ENCODE measurements at places on chromosomes 1 and 21. TPM values are rescaled to one million over a fixed set of nuclear protein-coding genes. Genes with fewer than 3 reads are reported as not detected.
A peak's percentile ranks its signal among the peaks of the same experiment; 100 is the strongest.

PGBD5 gene
- total RNA-seq, result not detected

RGS16 gene
- total RNA-seq, result not detected

S100A2 gene
- total RNA-seq, result 4.0 TPM

AMPD1 gene
- not detected for total RNA-seq

AKR7A3 gene
- total RNA-seq, result 0.49 TPM

KDF1 gene
- not detected for total RNA-seq

USH2A gene
- not detected for total RNA-seq

TSTD1 gene
- 12.5 TPM for total RNA-seq

DNA sequence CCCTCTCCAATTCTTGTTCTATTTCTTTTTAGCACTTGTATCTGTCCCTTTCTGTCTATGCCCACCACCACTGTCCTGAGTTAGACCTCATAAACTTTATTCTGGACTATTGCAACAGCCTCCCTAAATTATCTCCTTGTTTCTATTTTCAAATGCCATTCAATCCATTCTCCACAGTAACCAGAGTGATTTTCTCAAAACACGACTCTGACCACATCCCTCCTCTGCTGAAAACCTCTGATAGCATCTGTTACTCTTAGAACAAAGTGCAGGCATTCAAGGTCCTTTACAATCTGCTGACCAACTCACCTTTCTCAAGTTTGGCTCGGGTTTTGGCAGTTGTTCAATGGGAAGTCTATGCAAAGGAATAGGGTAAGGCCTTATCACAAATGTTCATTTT lies 22.8 kb upstream of the GPX7 start:
- peaks cover 12% of the 10 kb centered on the region for H3K27me3 ChIP-seq
- peaks cover under 1% of the 10 kb centered on the region for H3K4me1 ChIP-seq
- DNase-seq, result no peak
- no peak overlapping the region for H3K27ac ChIP-seq
- no peak overlapping the region for H3K4me3 ChIP-seq
- H3K36me3 ChIP-seq, result no peaks in the 10 kb centered on the region

DNA sequence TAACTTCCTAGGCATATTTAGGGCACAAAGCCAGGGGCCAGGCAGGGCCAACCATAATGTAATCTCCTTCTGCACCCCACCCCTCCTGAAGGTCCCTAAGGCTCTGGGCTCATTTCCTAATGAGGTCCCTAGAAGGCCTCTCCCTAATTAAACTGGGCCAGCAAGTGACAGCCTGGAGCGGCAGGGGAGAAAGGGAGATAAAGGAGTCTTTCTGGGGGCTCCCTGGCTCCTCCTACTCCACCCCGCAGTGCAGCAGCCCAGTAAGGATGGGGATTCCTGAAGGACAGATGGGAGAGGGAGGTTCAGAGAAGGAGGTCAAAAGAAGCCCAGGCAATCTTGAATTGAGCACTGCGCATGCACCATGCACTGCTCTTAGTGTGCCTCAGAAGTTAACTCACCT lies 12.8 kb downstream of the LRP8 start:
- no peaks in the 10 kb centered on the region for H3K4me1 ChIP-seq
- H3K27ac ChIP-seq, result no peak overlapping the region
- H3K4me3 ChIP-seq, result no peak overlapping the region
- no peaks in the 10 kb centered on the region for H3K27me3 ChIP-seq

DNA sequence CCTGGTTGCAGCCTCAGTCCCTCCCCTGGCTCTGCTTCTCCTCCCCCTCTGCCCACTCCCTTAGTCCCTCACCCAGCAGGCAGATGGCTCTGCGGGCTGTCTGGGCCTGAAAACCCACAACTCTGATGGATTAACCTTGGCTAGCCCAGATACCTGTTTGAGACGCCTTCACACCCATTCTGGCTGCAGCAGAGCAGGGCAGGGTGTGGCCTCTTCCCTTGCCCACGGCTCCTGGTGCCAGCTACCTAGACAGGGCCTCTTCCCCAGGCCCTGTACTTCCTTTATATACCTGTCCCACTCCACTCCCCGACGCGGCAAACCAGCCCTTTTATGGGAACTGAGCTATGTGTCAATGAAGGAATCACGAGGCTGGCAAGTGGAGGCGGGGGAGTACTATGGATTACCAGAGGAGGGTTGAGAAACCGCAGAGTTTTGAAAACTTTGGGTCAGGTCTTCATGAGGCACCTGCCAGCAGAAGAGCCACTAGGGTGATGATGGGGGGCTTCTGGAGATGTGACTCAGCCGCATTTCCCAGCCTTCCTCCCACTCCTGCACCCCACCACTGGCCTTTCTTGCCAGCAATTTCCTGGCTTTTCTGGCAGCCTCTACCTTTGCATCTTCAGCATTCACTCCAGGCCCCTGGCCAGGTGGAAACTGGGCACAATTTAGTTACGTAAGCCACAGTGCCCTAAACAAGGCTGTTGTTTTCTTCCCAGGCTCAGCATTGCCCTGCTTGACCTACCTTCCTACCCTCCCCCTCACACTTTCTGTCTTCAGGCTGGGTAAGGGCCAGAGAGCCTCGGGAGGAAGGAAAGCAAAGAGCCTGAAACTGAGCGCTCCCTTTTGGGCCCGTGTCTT lies at the start of gene CHI3L1:
CHI3L1 (minus strand) TSS at position 259 of the 858 bp plus-strand sequence; CDS start at position 178, 81 bp downstream.
- no peaks in the 10 kb centered on the region for H3K4me1 ChIP-seq
- H3K36me3 ChIP-seq, result no peaks in the 10 kb centered on the region
- no peak within 1 kb of the TSS for H3K27ac ChIP-seq
- no peak for DNase-seq
- no peak within 1 kb of the TSS for H3K4me3 ChIP-seq

- no peak overlapping the region for H3K27ac ChIP-seq
- no peaks in the 10 kb centered on the region for H3K27me3 ChIP-seq
- no peak for DNase-seq
- no peaks in the 10 kb centered on the region for H3K4me1 ChIP-seq
Measured at GRCh38 chr1:185488808-185489207, 171.8 kb upstream of the IVNS1ABP start.

- no peaks in the 10 kb centered on the region for H3K27me3 ChIP-seq
- H3K36me3 ChIP-seq, result no peaks in the 10 kb centered on the region
- peak; percentile 80 for DNase-seq
- peaks cover 17% of the 10 kb centered on the region for H3K4me1 ChIP-seq
Measured at GRCh38 chr1:243850452-243851256, 611 bp upstream of the AKT3 start.

DNA sequence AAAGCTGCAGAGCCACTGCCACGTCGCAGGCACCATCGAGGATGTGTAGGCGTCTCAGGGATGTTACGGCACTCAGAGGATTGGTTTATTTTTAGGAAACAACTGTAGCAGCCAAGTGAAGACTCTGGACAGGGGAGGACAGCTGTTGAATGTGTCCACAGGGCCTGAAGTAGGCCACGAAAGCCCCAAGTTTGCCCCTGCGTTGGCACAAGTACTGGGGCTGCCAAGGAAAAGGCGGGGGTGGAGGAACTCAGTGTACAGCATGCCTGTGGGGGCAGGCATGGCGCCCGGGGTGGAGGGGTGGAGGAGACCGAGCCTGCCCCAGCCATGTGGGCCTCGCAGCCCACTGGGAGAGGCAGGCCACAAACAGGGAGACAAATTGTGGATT lies 89.7 kb downstream of the ADARB1 start:
- no peak for DNase-seq
- no peak overlapping the region for H3K4me3 ChIP-seq
- H3K27me3 ChIP-seq, result no peaks in the 10 kb centered on the region
- H3K4me1 ChIP-seq, result no peaks in the 10 kb centered on the region

GRCh38 chr1:153203130-153203529 lies at the start of gene LELP1:
LELP1 (plus strand) TSS chr1:153203430; CDS start chr1:153204708, 1,278 bp downstream.
- no peaks in the 10 kb centered on the region for H3K4me1 ChIP-seq
- no peak within 1 kb of the TSS for H3K4me3 ChIP-seq
- DNase-seq, result no peak
- H3K27me3 ChIP-seq, result no peaks in the 10 kb centered on the region

DNA sequence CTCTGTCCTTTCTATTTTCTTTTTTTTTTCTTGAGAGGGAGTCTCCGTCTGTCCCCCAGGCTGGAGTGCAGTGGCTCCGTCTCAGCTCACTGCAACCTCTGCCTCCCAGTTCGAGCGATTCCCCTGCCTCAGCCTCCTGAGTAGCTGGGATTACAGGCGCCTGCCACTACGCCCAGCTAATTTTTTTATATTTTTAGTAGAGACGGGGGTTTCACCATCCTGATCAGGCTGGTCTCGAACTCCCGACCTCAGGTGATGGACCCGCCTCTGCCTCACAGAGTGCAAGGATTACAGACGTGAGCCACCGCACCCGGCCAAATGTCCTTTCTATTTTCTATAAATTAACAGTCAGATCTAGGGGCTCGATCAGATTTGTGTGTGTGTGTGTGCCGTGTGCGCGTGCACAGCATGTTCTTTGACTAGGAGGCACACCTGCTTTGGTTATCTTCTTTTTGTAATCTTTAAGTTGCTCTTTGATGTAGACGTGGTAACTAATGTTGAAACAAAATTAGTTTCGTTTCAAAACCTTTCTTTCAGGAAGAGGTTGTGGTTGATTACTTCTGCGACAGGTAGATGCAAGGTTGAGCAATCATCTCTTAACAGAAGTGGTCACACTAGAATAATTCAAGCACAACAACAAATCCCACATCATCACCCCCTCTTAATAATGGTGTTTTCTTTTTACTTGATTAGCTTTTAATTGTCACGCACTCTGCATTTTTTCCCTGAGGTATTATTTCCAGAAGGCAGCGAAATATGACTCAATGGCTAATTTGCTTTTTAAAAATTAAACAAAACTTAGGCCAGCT lies 779 bp upstream of the DEGS1 start:
- H3K27me3 ChIP-seq, result no peaks in the 10 kb centered on the region
- peak overlapping the region; percentile 57 for H3K4me3 ChIP-seq
- DNase-seq, result no peak
- peak overlapping the region; percentile 65 for H3K27ac ChIP-seq
- no peaks in the 10 kb centered on the region for H3K36me3 ChIP-seq

DNA sequence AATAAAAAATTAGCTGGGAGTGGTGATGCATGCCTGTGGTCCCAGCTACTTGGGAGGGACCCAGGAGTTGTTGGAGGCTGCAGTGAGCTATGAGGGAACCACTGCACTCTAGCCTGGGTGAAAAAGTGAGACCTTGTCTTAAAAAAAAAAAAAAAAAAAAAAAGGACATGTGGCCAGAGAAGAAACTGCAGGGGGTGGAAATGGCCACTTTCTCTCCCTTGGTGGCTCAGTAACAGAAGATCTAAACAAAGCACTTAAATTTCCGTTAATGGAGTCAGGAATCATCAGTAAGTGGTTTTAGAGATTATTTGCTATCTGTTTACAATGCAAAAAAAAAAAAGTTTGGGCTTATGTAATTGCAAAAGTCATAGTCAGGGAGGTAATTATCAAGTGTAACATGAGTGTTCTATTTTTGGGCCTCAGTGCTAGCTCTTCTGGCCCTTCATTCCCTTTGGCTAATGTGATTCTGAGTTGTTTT lies 19.3 kb upstream of the OPRD1 start:
- no peak for DNase-seq
- peaks cover 2% of the 10 kb centered on the region for H3K27me3 ChIP-seq
- H3K27ac ChIP-seq, result no peak overlapping the region
- no peaks in the 10 kb centered on the region for H3K36me3 ChIP-seq
- no peak overlapping the region for H3K4me3 ChIP-seq

GRCh38 chr1:65717815-65718454 lies 74.8 kb upstream of the PDE4B start:
- no peaks in the 10 kb centered on the region for H3K27me3 ChIP-seq
- H3K4me3 ChIP-seq, result no peak overlapping the region
- H3K27ac ChIP-seq, result no peak overlapping the region
- H3K36me3 ChIP-seq, result no peaks in the 10 kb centered on the region
- peak; percentile 36 for DNase-seq

- H3K4me1 ChIP-seq, result no peaks in the 10 kb centered on the region
- no peaks in the 10 kb centered on the region for H3K36me3 ChIP-seq
- no peak overlapping the region for H3K27ac ChIP-seq
- H3K4me3 ChIP-seq, result no peak overlapping the region
- H3K27me3 ChIP-seq, result peaks cover 9% of the 10 kb centered on the region
- DNase-seq, result no peak
Measured at GRCh38 chr1:228118040-228118439, 8.9 kb upstream of the MRPL55 start.

- no peak within 1 kb of the TSS for H3K27ac ChIP-seq
- peaks cover 12% of the 10 kb centered on the region for H3K36me3 ChIP-seq
- no peak for DNase-seq
- no peaks in the 10 kb centered on the region for H3K27me3 ChIP-seq
- H3K4me3 ChIP-seq, result peak within 1 kb of the TSS; percentile 46
Measured at GRCh38 chr1:161038523-161039153, at the start of gene TSTD1. TSTD1 (minus strand) TSS chr1:161038964; CDS start chr1:161038889, 75 bp downstream.

DNA sequence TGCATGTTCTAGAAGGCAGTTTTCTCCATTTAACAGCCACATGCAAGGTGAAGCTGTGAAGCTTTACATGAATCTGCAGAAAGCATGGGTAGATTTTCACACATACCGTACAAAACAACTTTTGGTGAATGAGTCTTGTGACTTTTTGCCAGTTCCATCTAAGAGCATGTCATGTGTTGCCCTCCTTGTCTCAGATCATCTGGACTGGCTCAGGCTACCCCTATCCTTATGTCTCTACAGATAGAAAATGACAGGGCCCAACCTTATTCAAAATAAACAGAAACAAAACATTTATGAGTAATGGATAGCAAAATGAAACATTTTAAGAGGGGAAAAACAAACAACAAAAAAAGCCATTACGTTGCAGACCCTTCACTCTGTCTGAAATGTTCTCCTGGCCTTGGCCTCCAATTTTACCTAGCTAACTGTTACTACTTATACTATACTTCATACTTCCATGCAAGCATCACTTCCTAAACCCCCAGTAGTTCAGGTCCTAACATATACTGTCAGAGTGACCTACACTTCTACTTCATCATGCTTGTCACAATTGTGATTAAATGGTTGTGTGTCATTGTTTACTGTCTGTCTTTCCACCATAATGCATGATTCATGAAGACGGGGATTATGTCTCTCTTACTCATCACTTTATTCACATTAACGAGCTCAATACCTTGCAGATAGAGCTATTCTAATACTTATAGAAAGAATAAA lies 39.0 kb downstream of the LRRC8C start:
- peak; percentile 59 for DNase-seq
- H3K27me3 ChIP-seq, result no peaks in the 10 kb centered on the region
- H3K4me3 ChIP-seq, result no peak overlapping the region
- peaks cover 45% of the 10 kb centered on the region for H3K4me1 ChIP-seq
